NCI-H2029 treated with DMSO at 0.1 percent for 48 hours (cell line): ENCODE measurements at places on chromosomes 3 and 15.

GRCh38 chr15:26873846-26874245 is 7.0 kb downstream of the GABRA5 start:
- no peak for DNase-seq

DNA sequence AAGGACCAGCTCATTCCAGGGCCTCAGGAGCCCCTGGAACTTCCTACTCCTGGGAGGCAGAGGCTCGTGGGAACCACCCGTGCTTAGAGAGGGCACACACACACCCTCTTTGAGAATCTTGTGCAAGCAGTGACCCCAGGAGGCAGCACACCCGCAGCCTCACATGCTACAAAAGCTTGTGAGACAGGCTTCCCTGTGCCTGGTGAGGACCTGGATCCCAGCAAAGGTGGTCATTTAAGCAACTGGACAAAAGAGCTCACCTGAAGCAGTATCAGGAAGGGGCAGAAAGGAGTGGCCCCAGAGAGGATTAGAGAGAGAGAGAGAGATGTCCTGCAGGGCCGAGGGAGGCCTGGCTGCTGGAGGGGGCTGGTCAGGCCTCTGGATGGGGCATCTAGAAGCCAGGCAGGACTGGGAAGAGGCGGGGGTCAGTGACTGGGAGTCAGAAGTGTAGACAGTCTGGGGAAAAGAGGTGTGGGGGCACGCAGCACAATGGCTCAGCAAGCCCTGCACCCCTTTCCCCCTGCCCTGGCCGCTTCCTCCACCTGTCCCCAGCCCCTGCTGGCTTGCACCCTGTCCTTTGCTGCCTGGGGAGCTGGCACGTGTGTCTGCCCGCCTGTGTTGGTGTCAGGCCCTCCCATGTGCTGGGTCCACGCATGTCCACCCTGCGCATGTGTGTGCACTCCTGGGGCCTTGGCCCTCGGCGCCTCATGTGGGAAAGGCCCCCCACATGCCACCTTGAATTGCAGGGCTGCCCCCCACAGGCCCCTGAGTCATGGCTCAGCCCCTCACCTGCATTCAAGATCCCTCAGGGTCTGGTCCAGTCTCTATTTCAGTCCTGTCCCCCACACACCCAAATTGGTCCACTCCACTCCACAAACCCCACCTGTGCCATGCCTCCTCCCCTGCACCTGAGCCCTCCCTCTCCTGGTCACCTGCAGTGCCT is 36.9 kb downstream of the TSPAN3 start:
- no peak for DNase-seq

DNA sequence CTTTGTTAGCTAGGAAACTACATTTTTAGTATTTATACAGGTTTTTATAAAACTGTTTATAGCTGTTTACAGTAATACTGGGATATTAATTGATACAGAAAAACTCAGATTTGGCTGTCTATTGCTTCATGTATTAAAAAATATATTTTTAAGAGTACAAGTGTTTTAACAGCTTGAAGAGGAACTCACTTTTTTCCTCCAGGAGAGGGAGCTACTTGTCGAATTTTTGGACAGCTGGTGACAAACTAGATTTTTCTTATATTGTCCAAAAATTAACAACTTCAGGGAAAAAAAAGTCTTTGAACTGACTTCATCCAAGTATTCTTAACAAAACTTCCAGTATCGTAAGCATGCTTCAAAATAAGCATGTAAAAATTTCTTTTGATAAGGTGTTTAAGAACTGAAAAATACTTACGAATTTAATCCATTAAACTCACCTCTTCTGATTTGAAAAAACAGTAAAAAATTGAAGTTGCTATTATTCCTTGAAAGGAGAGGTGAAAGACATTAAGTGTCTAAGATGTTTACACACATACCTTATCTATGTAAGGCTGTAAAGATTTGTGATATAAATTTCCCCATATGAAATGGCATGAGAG is 4.0 kb downstream of the DIPK2A start:
- no peak for DNase-seq

- DNase-seq = no peak
These were observed 39.3 kb downstream of the RHCG start for GRCh38 chr15:89457086-89457485.

DNA sequence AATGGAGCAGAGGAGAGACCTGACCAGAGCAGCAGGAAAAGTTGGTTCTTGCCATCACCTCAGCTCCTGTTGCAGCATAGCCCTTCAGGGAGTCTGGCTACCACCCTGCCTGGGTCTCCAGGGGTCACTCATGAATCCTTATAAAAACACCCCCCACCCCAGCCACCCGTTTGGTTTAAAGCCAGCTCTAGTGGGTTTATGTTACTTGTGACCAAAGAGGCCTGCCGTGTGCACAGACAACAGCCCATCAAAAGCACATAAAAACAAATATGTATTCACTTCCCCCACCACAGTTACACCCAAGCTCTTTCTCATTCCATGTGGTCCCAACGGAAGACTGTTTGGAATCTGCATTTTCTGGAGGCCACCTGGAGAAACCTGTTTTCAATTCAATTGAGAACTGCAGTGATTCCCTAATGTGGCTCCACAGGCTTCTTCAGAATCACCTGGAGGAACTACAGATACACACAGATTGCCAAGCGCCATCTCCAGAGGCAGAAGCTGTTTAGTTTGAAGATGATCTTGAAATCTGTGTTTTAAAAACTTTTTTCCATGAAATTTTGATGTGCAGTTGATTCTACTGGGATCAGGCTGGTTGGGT is 13.8 kb downstream of the FOXL2 start:
- no peak for DNase-seq

- no peak for DNase-seq
These were observed 212.1 kb downstream of the ADAMTS17 start for GRCh38 chr15:100129677-100130076.

GRCh38 chr3:157523814-157524213 is 20.6 kb upstream of the VEPH1 start:
- no peak for DNase-seq

GRCh38 chr3:112746675-112747280 is 99.9 kb downstream of the CD200R1L start:
- no peak for DNase-seq

DNA sequence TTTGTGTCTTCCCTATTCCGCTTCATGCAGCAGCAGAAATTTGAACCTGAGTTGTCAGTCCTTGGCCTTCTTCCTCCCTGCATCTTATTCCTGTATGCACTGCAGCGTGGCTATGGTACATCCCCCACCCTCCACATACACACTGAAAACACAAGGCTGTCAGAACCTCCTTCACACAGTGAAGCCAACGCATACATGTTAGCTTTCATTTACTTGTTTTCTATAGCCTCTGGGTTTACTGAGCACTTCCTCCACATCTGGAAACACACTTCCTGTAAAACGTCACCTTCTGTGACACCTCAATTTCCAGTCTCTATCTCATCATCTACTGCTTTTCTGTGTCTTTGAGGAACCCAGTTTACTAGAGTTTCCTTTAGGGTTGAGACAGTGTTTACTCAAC is 47.0 kb downstream of the SUSD5 start:
- DNase-seq = no peak

- DNase-seq = no peak
These were observed 38.6 kb downstream of the CNTN3 start for GRCh38 chr3:74575857-74576256.

- no peak for DNase-seq
These were observed 617.6 kb upstream of the UBE2E2 start for GRCh38 chr3:22585504-22585903.

GRCh38 chr3:129756871-129757270 is 136.6 kb downstream of the TMCC1 start:
- DNase-seq = no peak

- DNase-seq = no peak
These were observed 14.6 kb downstream of the PLSCR5 start for GRCh38 chr3:146590521-146590920.

GRCh38 chr3:187445356-187445755 is 77.2 kb downstream of the RTP4 start:
- DNase-seq = no peak

DNA sequence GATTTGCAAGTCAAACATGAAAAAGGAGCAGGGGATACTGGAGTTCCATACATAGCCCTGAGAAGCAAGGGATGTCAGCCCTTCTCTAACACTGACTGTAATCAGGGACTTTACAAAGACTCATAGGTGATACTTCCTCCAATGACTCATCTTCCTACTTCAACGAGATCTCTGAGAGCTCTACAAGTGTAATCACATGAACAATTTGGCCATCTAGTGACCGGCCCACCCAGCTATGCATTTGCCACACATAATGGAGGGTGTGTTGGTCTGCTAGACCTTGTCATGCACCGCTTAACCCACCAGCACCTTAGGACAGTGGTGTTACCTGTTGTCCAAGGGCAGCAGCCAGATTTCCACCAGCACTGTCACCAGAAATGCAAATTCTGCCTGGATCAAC is 75.3 kb downstream of the NCEH1 start:
- DNase-seq = peak; percentile 29

- DNase-seq = no peak
These were observed 58.7 kb downstream of the P2RY1 start for GRCh38 chr3:152893647-152894046.

- DNase-seq = no peak
These were observed 35.1 kb downstream of the EAF1 start for GRCh38 chr3:15462451-15462850.

DNA sequence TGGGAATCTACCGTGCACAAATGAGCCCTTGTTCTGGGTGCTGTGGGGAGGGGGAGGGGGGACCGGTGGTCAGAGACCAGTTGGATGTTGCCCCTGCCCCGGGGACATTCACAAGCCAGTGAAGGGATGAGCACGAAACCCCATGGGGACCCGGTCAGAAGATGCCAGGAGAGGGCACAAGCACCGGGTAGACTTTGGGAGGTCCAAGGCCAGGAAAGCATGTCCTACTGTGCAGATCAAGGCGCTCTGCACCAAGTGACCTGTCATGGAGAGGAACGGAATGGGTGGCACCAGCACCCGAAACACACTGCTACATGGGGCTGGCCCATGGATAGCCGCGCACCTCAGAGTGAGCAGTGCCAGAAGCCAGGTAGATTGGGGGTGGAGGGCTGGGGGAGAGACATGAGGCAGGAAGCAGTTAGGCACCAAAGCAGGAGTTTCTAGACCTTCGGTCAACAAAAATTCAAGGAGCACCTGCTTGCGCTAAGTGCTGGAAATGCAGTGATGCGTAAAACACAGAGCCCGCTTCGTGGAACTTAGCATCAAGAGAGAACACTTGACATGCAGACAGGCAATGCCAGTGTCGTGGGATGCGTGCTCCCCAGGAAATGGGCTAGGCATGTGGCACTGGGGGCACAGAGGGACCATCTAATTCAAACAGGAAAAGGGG is 99.1 kb downstream of the CPN2 start:
- peak; percentile 29 for DNase-seq

- DNase-seq = no peak
These were observed at the start of gene CTSH for GRCh38 chr15:78944669-78945407. Gene CTSH (minus strand): TSS chr15:78945046. CDS start chr15:78944981, 65 bp downstream.

- DNase-seq = no peak
These were observed 274.3 kb upstream of the PPP2R3A start for GRCh38 chr3:135691240-135691639.

DNA sequence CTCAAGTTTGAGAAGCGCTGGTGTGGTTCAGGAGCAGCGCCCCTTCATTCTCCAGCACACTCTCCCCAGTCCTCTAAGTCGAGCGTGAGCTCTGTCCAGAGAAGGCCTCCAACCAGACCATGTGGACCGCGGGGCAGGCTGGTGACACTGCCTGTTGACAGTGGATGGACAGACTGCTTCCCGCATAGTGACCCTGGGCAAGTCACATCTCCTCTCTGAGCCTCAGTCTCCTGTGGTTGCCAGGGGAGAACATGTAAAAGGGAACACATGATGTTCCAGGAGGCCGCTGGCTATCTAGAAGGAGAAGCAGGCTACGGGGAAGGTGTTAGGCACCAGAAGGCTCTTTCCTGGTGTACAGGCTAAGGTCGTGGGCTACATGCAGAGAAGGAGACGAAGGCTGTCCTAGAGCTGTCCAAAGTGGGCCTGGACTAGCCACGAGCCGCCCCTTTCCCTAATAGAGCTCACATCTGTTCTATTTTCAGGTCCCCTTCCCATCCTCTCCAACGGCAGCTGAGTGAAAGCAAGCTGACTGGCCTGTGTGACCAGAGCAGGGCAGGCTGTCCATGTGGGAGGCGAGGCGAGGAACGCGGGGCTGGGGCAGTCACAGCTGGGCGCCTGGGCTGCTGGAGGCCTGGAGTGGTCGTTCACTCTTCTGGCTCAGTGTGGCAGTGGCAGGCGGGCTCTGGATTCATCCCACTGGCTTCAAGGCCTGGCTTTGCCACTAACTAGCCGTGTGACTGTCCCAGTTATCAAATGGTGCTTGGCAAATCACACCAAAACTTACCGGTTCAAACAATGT is 11.1 kb downstream of the ISG20 start:
- no peak for DNase-seq

GRCh38 chr3:173529062-173529711 is 131.6 kb downstream of the NLGN1 start:
- peak; percentile 84 for DNase-seq

- DNase-seq = no peak
These were observed 366.3 kb downstream of the FEZF2 start for GRCh38 chr3:62007036-62007435.

DNA sequence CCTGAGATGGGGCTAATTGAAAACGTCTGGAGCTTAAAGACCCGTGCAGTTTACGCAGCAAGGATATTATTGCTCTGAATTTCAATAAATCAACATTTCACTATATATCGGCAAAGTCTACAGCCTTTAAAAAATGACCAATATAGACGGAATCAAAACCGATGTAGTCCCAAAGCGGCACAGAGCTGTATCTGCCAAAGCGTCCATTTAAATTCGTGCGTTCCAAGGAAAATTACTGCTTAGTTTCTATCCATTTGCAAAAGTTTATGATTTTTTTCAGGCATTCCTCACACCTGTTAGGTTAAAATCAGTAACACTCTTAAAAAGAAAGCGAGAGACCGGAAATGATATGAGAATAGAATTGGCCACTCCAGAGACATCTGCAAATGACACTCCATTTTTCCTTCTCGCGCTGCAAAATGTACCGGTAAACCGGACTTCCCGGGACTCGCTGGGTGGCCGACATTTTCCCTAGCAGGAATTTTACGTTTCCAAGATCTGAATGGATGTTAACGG is 777 bp upstream of the EIF4A2 start:
- DNase-seq = peak; percentile 57

- DNase-seq = no peak
These were observed 37.4 kb upstream of the KCNMB2 start for GRCh38 chr3:178498871-178499270.

DNA sequence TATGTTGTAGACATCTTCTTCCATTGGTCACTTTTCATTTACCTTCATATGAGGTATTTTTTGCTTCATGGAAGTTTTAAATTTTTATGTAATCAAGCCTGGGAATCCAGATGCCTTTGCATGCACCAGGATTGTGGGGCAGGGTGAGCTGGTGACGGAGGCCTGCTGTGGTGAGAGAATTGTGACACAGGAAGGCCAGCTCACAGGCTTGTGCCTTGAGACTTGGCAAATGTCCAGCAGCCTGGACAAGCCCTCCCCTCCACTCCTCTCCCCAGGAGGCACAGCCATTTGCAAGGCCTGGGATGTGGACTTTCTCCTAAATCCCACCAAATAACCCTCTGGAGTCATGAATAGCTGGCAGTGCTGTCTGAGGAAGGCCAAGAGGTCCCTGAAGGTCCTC is 67.4 kb downstream of the RHCG start:
- DNase-seq = no peak

DNA sequence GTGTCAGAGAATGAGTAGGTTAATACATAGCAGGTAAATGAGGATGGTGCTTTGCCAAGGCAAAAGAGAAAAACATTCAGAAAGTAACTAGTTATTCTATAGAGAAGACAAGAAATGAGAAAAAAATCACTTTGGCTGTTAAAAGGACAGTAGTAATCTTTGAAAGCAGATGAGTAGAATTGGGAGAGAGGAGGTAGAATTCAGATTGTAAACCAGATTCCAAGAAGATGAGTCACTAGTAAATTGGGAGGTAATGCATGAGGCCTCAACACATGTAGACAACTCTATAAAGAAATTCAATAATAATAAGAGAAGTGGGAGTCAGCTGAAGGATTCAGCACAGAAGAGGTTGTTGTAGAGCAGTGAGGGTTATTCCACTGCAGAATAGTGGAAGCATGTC is 81.4 kb downstream of the MBNL1 start:
- DNase-seq = no peak
